ENCODE measurements at places on chromosomes 4 and X. TPM values are rescaled to one million over a fixed set of nuclear protein-coding genes. Genes with fewer than 3 reads are reported as not detected.

C4orf50 gene
- not detected for polyA plus RNA-seq

NIPAL1 gene
- 1.3 TPM for polyA plus RNA-seq

CFAP99 gene
- polyA plus RNA-seq = not detected

NWD2 gene
- not detected for polyA plus RNA-seq

JAKMIP1 gene
- not detected for polyA plus RNA-seq

MAB21L2 gene
- 0.01 TPM for polyA plus RNA-seq

WFS1 gene
- 7.0 TPM for polyA plus RNA-seq

RBM46 gene
- not detected for polyA plus RNA-seq

VCX gene
- polyA plus RNA-seq = not detected

TRPC3 gene
- 0.04 TPM for polyA plus RNA-seq

PFKFB1 gene
- 7.5 TPM for polyA plus RNA-seq

HEPH gene
- polyA plus RNA-seq = 0.21 TPM

GDPD2 gene
- polyA plus RNA-seq = not detected

SPANXD gene
- polyA plus RNA-seq = not detected

TMPRSS11B gene
- polyA plus RNA-seq = not detected

GPR34 gene
- polyA plus RNA-seq = 1.0 TPM

CHST7 gene
- polyA plus RNA-seq = 9.9 TPM

WAS gene
- polyA plus RNA-seq = 0.66 TPM

HDX gene
- 0.11 TPM for polyA plus RNA-seq

AKAP14 gene
- polyA plus RNA-seq = not detected

TRPC5OS gene
- not detected for polyA plus RNA-seq

ZNF718 gene
- polyA plus RNA-seq = 0.72 TPM

SPACA5B gene
- polyA plus RNA-seq = not detected

RBM47 gene
- polyA plus RNA-seq = 0.17 TPM

HELT gene
- polyA plus RNA-seq = not detected

ETDB gene
- not detected for polyA plus RNA-seq
